Thoracic aorta (tissue), 2 donors: ENCODE measurements at places on chromosomes 7 and 10. TPM values are rescaled to one million over a fixed set of nuclear protein-coding genes. Genes with fewer than 3 reads are reported as not detected.

DNA sequence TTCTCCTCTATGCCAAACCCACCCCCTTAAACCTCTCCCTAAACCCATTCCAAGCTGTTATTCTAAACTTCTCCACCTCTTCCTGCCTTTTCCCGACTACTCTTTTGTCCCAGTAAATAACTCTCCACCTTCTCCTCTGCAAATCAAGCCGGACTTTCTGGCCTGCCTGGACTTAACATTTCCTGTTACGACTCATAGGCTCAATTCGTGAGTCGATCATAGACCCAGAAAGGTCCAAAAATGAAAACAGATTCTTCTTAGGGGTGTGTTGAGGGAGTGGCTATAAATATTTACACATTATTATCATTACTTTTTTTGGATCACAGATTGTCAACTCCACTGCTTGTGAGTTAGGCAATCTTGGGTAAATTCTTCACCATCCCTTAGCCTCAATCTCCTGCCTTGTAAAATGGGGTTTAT, 59.0 kb upstream of the HABP2 start:
- DNase-seq = no peak

GRCh38 chr10:59887972-59888640, 18.2 kb downstream of the CCDC6 start:
- no peak for DNase-seq

GRCh38 chr10:84179059-84179710, 5.6 kb downstream of the GPR15LG start:
- no peak for DNase-seq

The NUTM2E gene
- total RNA-seq = not detected

DNA sequence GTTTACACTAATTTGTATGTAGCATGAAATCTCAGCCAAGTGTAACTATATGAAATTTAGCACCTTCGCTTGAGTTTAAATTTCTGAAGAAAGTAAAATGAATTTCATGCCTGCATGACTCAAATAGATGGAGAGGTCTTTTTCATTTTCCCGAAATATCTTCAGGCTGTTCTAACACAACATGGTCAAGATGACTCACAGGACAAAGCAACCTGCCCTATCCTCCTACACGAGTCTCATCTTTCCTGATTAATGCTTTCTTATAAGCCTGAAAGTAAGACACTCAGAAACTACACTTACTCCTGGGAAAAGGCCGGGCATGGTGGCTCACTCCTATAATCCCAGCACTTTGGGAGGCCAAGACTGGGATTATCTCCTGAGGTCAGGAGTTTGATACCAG, 41.2 kb downstream of the CH25H start:
- DNase-seq = no peak

GRCh38 chr10:3654496-3654895, 130.5 kb downstream of the KLF6 start:
- DNase-seq = no peak

DNA sequence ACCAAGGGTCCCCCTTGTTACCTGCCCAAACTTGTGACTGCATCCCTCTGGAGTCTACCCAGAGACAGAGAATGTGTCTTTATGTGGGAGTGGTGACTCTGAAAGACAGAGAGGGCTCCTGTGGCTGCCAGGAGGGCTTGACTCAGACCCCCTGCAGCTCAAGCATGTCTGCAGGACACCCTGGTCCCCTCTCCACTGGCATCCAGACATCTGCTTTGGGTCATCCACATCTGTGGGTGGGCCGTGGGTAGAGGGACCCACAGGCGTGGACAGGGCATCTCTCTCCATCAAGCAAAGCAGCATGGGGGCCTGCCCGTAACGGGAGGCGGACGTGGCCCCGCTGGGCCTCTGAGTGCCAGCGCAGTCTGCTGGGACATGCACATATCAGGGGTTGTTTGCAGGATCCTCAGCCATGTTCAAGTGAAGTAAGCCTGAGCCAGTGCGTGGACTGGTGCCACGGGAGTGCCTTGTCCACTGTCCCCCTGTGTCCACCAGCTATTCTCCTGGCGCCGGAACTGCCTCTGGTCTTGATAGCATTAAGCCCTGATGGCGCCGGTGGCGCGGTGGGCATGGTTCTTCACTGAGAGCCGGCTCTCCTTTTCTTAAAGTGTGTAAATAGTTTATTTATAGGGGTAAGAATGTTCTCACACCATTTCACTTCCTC, 19.4 kb upstream of the SH2D4B start:
- no peak for DNase-seq

DNA sequence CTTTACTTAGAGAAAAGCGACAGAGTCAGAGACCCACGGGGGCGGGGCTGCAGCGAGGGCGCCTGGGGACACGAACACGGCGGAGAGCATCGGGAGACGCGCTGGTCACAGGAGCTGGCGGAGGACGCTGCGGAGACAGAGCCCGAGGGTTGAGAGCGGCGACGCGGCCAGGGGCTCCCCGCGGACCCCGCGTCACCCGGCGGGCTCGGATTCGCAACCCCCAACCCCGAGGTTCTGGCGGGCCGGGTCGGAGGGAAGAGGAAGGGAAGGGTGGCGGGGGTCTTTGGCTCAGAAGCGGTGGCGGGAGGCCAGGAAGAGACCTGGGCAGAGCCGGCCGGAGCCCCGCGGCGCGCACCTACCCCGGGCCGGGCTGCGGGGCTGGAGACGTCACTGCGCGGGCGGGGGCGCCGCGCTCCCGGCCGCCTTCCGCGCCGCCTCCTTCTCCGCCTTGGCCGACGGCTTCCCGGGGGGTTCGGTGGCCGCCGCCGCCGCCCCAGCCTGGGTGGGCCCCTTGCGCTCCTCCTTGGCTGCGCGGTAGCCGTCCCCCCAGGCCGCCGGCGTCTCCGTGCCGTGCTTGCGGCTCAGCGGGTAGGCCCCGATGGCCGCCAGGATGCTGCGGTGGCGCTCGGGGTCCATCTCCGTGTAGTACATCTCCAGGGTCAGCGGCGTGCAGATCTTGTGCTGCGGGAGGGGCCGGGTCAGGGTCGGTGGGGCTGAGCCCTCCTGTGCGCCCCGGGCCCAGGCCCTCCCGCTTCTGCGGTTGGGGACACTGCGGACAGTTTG, 11.1 kb downstream of the CALY start:
- no peak for DNase-seq
